ENCODE measurements at places on chromosomes 3 and 15.

DNA sequence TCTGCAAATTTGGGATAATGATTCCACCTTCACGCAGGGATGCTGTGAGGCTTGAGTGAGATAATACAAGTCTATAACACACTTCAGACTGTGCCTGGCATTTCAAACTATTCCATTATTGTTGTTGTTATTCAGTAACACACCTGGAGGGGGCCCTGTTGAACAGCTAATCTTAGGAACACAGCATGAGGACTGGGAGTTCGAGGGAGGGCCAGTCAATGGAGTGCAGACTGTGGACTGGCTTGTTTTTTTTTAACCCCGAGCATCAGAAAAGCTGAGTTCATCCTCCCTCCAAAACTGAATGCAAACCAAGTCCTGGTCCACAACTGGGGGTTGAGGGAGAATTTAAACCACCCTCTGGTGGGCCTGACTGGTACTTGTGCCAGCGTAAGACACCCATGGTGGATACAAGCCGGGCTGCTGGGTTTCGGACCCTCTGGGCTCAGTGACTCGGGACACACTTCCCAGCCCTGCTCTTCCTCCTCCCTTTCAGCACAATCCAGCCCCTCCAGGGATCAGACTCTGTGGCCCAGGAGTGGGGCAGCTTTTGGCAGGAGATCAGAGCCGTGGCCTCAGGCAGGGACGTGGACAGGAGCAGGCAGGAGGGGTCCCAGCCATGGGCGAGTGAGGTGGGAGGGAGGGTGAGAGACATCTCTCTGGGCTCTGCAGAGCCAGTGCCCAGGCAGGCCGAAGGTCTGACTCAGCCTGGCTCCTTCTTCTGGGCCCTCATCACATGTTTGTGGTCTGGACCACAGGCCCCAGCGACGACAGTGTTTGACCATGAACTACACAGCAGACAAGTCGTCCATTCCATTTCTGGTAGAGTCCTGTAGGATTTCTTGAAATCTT lies 36.3 kb upstream of the MEX3B start:
- DNase-seq, result no peak

DNA sequence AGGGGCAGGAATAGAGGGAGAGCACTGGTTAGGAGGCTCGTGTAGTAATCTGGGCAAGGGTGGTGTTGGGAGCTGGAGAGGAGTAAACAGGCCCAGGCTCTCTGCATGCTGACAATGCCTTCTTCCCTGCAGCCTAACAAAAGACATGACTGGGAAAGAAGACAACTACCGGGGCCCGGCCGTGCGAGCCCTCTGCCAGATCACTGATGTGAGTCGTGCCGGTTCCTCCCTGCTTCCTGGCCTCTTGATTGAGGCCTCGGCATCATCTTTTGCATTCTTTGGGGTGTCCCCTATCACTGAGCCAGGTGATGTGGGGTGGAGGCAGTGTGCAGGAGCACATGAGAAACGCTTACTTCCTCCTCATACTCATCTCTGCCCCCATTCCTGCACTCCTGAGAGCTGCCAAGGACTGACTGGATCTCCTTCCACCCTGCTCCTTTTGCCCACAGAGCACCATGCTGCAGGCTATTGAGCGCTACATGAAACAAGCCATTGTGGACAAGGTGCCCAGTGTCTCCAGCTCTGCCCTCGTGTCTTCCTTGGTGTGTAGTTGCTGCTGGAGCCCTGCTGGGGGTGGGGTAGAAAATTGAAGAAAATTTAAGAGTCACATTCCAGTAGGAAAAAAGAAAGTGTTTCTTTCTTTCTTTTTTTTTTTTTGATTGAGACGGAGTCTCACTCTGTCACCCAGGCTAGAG lies 5.3 kb downstream of the COPG1 start:
- no peak for DNase-seq

GRCh38 chr3:94372026-94372425 lies 309.2 kb downstream of the NSUN3 start:
- DNase-seq, result no peak

DNA sequence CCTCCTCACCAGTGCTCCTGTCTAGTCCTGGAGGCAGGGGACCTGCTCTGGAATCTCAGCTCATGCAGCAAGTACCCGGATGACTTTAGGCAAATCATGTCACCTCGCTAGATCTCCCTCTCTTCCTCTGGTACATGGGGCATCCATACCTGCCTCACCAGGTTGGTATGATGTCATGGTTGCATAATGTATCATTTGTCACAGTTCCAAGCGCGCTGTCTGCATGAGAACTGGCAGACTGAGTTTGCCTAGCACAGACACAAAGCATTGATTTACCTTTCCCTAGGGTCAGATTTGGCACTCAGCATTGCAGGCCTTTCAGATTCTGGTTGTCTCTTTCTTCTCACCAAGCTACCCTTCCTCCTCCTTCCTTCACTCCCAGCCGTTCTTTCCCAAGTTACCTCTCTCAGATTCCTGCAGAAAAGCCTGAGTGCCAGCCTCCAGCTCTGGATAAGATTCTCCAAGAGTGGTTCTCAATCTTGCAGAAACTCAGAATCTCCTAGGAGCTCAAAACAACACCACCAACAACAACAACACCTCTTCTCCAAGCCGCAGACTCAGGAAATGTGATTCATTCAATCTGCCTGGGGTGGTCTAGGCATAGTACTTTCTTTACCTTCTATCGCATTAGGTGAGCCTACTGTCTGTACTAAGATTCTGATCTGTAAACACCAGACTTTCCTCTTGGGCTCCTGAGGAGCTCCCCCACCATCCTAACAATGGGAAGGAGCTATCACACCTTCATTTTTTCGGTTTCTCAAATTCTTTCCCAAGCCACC lies 29.5 kb downstream of the FAM43A start:
- no peak for DNase-seq

DNA sequence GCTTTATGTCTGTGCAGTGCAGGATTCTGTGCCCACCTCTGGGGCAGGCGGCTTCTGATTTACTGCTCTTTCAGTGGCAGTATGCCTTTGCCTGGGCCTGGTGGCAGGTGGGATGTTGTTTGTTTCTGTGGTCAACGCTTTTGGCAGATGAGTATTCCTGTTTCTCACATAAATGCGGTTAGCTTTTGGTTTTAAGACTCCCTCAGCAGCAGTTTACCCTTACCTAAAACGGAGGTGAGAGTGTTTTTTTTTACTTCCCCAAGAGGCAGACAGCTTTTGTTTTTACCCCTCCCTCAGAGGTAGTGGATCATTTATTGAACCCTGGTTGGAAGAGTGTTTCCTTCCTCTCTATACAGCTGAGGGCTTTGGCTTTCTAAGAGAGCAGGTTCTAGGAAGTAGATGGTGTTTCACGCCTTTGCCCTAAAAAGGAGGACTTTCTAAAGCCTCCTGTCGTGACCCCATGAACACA lies 134.1 kb upstream of the PLSCR5 start:
- no peak for DNase-seq

DNA sequence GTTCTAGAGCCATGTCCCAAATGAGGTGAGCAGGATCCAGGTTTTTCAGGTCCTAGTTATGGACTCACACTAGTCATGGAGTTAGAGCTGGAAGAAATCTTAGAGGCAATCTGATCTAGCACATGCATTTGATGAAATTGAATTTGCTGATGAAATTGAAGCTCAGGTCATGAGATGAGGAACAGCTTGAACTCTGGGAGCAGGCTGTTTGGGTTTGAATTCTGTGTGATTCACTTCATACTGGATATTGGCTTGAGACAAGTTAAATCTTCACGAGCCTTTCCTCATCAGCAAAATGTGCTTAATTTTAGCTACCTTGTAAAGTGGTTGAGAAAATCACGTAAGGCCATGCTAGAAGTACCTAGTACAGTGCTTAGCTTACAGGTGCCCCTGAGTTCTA lies 33.5 kb upstream of the PARL start:
- no peak for DNase-seq

DNA sequence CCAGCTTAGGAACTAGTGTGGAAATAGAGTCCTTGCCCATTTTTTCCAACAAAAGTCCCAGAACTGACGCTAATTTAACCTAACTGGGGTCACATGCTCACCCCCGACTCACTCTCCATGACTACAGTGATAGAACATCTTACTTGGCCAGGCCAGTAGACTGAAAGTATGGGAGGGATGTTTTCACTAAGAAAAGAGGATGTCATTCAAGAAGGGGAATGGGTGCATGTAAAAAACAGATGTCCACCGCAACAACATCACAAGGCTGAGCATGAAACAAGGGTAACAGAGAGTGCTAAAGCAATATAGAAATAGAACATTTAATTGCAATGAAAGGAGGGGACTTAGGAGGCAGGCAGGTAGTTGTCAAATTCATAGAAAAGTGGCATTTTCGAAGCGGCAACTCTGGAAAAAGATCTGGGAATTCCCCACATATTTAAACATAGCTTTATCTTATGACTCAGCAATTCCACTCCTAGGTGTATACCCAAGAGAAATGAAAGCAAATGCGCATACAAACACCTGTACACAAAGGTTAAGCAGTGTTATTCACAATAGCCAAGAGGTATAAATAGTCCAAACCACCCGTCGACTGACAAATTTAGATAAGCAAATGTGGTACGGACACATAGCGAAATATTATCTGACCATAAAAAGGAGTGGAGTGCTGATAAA lies 41.1 kb upstream of the UBE2E2 start:
- no peak for DNase-seq

- no peak for DNase-seq
These were observed 2.1 kb upstream of the PLSCR1 start for GRCh38 chr3:146546366-146546965.

- peak; percentile 99 for DNase-seq
These were observed at the start of the genes LRRC49 and THAP10 for GRCh38 chr15:70892002-70892911. Gene LRRC49, plus strand, starts transcription at chr15:70892826. Its CDS starts 69 bp downstream, at chr15:70892895. Gene THAP10, minus strand, starts transcription at chr15:70892433. Its CDS starts 161 bp downstream, at chr15:70892272.

GRCh38 chr3:46565077-46565476 lies 1.0 kb downstream of the LRRC2 start:
- no peak for DNase-seq

- DNase-seq, result no peak
These were observed 12.1 kb downstream of the OSBPL10 start for GRCh38 chr3:31968927-31969418.

DNA sequence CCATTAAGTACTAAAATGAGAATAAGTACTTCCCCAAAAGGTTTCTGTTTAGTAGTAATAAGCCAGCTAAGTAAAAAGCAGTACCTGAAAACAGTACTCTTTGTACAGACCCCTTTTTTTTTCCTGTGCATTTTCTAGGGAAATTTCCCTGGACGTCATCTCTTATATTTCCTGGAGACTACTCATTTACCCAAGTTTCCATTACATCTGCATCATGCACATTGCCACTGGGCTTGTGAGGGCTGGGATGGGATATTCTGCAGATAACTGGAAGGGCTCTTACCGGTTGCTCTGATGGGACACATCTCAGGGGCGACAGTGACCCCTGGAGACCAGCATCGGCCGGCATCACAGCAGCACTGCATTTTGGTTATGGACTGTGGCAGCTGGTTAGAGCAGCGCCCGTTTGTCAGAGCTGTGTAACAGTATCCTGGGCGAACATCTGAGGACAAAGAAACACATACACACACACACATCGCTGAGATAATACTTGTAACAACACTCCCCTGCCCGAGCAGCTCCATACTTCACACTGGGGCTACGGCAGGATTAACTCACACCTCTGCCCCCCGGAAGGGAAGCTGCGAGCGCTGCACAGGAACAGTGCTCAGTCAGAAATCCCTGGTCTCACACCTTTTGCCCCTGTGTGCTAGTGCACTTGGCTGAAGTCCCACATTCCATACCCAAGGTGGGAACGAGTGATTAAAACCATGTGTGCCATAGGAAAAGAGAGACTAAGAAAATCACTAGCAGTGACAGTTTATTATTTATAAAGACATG lies 124.9 kb downstream of the FBN1 start:
- no peak for DNase-seq

GRCh38 chr3:20250786-20251185 lies 64.8 kb upstream of the SGO1 start:
- DNase-seq, result no peak

GRCh38 chr3:141334627-141335250 lies 33.6 kb upstream of the ZBTB38 start:
- no peak for DNase-seq

GRCh38 chr15:40598126-40598525 lies 4.1 kb downstream of the KNL1 start:
- no peak for DNase-seq

- DNase-seq, result no peak
These were observed 426 bp downstream of the PRKCD start for GRCh38 chr3:53161450-53161819.

DNA sequence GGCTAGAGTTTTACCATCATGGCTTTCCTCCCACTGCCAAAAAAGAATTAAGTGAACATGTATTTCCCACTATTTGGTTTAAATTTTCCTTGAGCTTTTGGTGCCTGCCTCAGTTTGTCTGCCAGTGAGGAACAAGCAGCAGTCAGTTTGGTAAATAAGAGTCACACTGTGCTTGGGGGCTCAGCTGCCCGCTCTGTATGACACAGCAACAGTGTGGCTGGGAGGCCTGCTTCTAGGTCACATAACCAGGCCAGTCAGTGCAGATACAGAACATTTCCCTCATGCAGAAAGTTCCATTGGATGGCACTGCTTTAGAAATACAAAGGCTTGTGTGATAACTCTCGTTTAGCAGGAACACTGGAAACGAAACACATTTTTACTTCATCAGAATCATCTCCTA lies 25.7 kb downstream of the FYCO1 start:
- DNase-seq, result no peak

DNA sequence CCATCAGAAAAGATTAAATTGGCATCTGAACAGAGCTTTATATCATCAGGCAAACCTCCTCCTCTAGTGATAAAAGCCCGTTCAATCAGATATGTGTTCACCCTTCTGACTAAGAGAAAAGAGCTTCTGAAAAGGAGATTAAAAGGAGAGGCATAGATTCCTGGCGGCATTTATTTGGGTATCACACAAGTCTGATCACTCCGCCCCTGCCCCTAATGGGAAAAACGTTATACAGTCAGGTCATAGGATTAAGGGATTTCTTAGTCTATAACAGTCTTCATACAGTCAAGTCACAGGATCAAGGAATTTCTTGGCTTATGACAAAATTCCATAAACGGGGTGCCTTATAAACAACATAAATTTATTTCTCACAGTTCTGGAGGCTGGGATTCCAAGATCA lies 295.4 kb upstream of the SATB1 start:
- DNase-seq, result no peak

- no peak for DNase-seq
These were observed 481.4 kb upstream of the ALCAM start for GRCh38 chr3:104885214-104885814.

- DNase-seq, result no peak
These were observed 76.6 kb downstream of the WWTR1 start for GRCh38 chr3:149581248-149581647.

GRCh38 chr15:75104804-75105557 lies 81.6 kb downstream of the PPCDC start:
- no peak for DNase-seq

DNA sequence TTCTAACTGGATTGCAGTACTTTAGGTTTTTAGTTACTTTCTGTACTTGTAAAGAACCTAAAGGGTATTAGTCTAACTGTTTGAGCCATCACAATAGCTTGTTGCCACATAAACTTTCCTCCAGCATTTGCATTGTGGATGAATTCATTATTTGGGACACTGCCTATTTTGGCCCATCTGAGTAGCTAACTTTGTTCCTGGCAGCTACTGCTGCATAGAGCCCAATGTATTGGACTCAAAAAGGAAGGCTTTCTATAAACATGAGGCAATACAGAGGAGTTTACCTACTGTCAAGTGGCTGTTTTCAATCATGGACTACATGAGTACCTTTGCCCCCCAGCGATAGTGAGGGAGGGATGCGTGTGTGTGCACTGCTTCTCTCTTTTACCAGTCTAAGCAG lies 1.9 kb downstream of the ROBO2 start:
- DNase-seq, result no peak

- no peak for DNase-seq
These were observed 272.5 kb downstream of the ABHD5 start for GRCh38 chr3:43963208-43963607.

- peak; percentile 72 for DNase-seq
These were observed 227.4 kb upstream of the AZI2 start for GRCh38 chr3:28575746-28576613.
